ENCODE measurements at places on chromosomes 5 and 9. TPM values are rescaled to one million over a fixed set of nuclear protein-coding genes. Genes with fewer than 3 reads are reported as not detected.

GRCh38 chr5:103607346-103607745, 44.8 kb upstream of the NUDT12 start:
- DNase-seq, result no peak

- no peak for DNase-seq
Measured at GRCh38 chr5:181086884-181087205, 44.1 kb downstream of the OR2V1 start.

GRCh38 chr5:126488443-126489065, 65.3 kb downstream of the GRAMD2B start:
- DNase-seq, result peak; percentile 20

- DNase-seq, result no peak
Measured at GRCh38 chr5:180467989-180468731, 26.0 kb upstream of the CNOT6 start.

- DNase-seq, result no peak
Measured at GRCh38 chr5:138954257-138955012, 79.3 kb upstream of the LRRTM2 start.

DNA sequence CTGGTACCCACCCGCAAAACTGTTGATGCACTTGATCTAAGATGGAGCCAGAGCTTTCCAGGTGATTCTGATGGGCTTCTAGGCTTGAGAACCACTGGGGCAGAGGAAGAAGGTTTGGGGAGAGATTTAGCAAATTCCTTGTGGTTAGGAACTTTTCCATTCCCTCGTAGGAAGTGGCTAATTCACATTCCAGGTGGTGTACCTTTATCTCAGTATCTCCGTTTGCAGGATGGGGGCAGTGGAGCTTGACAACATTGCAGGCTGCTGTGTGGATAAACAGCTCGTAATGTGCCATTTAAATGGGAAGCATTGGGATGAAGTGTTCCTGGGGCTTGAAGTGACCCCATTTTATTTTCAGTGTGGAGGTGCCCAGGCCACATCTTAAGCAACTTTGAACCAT, 172.9 kb upstream of the IL12B start:
- no peak for DNase-seq

The QSOX2 gene
- polyA plus RNA-seq, result 9.2 TPM

DNA sequence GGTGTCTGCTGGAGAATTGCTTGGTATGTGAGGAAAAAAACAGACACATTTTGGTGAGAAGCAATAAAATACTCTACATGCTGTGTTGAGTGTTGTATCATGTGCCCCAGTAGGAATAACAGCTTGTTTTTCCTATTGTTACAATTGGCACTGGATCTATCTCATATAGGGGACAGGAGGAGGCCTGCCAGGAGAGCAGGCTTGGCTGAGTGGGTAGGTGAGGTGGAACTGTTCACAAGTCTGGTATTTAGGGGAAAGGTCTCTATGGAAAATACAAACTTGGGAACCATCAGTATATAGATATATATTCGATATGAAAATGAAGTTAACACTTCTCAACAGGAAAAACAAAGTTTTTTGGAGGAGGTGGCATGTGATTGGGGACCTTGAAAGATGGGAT, 9.5 kb upstream of the SH3TC2 start:
- DNase-seq, result no peak

The SLIT3 gene
- polyA plus RNA-seq, result 11.5 TPM

The STX17 gene
- 13.9 TPM for polyA plus RNA-seq

DNA sequence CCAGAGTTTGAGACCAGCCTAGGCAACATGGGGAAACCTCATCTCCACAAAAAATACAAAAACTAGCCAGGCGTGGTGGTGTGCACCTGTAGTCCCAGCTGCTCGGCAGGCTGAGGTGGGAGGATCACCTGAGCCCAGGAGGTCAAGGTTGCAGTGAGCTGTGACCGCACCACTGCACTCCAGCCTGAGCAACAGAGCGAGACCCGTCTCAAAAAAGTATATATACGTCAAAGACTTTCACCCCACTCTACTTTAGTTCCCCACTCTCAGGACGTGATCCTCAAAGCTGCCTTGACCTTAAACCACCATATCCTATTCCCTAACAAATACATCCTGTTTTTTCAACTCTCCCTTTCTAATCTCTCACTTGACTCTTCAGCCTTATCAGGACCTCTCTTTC, 41.0 kb downstream of the PCDHGC5 start:
- no peak for DNase-seq

DNA sequence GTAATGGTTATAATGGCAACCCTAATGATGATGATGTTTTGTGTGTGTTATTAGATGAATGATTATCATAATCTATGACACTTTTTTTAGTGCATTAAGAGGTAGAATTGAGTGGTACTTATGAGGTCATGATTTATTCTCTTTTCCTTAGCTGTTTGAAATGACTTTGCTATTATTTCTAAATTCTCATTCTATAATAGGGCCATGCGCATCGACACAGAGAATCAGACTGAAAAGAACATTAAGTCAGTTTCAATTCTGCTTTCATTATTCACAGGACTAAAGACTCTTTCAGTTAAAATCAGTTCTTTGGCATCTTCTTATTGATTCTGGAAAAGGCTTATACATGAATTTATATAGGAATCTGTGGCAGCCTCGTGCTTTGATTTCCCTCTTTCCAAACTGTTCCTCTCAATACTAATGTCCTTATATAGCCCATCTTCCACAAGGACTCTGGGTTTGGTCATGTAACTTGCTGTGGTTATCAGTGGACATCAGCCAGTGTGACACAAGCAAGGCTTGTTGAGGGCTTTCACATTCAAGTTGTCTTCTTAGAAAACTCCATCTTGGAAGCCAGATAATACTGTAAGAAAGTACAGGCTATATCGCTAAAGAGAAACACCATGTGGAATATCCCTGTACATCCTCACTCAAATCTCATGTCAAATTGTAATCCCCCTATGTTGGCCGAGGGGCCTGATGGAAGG, 140.3 kb upstream of the CHD1 start:
- no peak for DNase-seq

DNA sequence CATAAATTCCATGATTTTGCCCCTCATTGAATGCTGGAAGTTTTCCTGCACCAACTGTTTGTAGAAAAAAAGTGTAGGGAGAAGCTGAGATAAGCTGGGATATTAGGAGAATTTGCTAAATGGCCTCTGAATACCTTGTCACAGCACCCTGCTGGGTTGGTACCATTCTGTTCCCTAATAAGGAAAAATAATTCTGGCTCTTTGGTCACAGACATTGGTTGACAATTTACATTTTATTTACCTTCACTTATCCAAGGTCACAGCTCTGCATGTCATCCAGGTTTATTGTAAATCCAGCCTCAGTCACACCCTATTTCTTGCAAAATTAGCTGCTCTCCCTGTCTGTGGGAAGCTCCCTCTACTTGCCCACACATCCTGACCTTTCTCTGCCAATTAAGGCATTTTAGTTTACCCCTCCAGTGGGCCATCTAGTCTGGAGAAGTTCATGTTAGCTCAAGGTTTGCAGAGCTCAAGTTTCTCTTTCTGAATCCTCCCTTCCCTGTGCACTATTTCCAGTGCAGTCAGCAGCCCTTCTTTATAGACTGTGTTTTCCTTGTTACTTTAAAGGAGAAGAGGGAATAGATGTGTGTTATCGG, 115.4 kb upstream of the NTRK2 start:
- no peak for DNase-seq

DNA sequence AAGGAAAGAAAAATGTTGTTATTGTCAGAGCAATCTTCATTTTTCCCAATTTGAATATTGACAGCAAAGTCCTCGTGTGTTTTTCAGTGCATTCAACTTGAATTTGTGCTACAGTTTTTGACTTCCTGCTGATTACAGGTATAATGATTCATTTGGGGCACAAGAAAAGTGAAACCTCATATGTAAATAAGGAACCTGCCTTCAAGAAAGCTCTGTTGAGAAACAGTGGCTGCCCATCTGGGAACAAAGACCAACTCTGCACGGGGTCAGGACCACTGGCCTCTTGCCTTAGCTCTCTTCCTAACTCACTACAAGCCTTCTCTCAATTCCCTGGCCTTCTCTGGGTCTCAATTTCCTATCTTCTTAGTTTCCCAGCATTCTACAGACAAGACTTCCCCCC, 21.0 kb downstream of the TIMD4 start:
- DNase-seq, result no peak

GRCh38 chr5:139749242-139749641, 46.4 kb upstream of the PSD2 start:
- DNase-seq, result no peak
